Activated CD4-positive, alpha-beta T cell treated with anti-CD3 and anti-CD28 coated beads for 24 hours (primary cell): ENCODE measurements at places on chromosomes 5 and 9.
A peak's percentile ranks its signal among the peaks of the same experiment; 100 is the strongest.

- no peak for DNase-seq
Measured at GRCh38 chr9:94668418-94668927, 29.2 kb upstream of the FBP1 start.

GRCh38 chr5:134101686-134102439 lies 12.6 kb upstream of the TCF7 start:
- peak; percentile 71 for DNase-seq

DNA sequence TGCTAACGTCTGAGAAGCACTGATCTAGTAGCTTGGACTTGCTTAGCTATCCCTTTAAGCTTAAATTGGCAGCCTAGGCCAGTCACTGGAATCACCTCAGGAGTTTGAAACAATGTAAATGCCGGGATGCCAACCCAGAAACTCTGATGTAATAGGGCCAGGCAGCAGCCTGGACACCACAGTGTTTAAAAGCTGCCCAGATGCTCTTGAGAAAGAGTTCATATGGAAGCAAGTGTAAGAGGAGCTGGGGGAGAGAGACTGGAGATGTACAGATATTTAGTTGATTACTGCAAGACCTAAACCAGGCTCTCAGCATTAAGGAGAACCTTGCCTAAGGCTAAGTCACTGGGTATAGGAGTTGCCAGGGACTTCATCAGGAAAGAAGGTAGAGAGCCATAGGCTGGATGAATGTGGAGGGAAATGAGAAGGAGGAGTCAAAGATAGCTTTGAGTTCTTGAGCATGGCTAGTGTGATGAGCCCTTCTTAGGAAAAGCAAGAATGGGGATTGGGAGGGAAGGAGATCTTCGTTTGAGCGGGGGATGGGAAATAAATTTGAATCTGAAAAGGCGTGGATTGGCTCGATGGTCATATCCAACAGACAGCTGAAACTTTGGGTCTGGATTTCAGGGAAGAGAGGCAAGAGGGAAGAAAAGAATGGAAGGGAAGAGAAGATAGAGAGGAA lies 392.9 kb upstream of the WWC1 start:
- DNase-seq: no peak

- DNase-seq: no peak
Measured at GRCh38 chr5:154501566-154501965, 23.5 kb upstream of the HAND1 start.

- DNase-seq: no peak
Measured at GRCh38 chr5:81353189-81353588, 40.7 kb downstream of the ACOT12 start.

DNA sequence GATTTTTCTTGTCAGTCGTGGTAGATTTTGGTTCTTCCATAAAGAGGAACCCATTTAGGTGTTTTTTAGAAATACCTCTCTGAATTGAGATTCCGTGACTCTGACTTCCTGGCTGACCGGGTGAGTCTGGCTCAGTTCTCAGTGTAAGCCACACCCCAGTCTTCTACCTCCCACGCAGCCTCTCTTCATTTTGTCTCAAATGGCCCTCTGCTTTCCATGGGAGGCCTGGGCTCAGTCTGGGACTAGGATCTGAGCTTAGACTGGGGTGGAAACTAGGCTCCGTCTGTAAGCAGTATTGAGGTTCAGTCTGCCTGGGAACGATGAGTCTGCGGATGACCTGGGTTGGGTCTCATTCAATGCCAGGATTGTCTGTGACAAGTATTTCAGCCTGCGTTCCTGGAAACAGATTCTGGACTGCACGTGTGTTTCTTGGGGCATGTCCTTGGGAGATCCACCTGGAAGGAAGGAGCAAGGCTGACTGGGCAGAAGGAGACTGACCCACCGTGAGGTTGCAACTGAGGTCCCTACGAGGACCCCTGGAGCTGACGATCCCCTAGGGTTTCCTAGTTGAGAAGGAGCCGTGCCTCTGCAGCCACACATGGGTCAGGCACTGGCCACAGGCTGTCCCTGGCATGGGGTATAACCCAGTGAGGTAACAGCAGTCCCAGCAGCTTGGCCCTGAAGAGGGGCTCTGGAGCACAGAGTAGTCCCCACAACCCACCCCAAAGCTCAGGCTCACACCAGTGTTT lies 12.4 kb upstream of the CRB2 start:
- DNase-seq: no peak

- no peak for DNase-seq
Measured at GRCh38 chr5:56357426-56357825, 124.3 kb upstream of the ANKRD55 start.

- DNase-seq: no peak
Measured at GRCh38 chr5:65967288-65968066, 41.1 kb downstream of the ERBIN start.

- no peak for DNase-seq
Measured at GRCh38 chr9:87891754-87892153, 9.1 kb downstream of the SPATA31E1 start.

- DNase-seq: no peak
Measured at GRCh38 chr5:98938464-98938863, 9.7 kb upstream of the CHD1 start.

DNA sequence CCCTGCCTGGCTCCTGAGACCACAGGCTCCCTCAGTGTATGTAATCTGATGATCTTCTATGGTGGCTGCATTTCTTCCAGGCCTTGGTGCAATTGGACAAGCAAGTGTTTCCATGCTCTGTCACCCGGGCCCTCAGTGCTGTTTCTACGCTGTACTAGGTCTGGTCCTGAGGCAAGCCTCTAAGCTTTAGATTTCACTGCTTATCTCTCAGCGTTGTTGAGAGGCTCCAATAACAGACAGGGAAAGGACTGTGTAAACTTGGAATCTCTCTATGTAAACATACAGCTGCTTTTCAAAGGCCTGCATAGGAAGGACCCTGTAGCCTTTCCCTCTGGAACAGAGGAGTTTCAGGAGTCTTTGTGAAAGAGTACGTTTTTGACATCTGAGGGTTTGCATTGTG lies 38.6 kb upstream of the NFIB start:
- no peak for DNase-seq

DNA sequence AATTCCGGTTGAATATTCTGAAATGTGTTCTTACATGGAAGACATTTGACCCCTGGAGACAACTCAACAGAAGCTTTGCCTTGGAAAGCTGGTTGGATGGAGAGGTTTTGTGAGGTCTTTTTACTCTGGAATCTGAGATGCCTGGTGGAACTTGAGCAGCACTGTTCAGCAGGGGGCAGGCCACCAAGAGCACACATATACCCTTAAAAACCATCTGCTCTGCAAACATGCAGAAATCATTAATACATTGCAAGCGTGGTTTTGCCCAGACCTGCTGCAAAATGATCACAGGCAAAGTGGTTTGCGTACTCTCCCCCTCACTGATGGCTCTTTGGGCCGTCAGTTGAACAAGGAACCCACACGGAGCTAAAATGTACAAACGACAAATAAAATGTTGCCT lies 32.8 kb upstream of the DAP start:
- no peak for DNase-seq

DNA sequence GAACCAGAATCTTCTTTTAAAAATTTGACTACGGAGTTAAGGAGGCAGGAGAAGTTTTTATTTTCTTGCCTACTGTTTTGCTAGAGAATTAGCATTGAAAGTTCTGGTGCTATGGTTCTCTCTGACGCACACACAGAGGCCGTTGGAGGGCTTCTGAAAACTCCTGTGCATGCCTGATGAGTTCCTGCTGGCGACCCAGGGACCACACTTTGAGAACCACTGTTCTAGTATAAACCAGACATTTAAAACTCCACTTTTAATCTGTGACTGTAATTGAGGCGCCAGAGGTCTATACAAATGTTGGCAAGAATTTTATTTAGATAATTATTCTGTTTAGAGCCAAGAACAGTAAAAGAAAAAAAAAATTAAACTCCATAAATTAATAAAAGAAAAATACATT lies 99.5 kb upstream of the OTULINL start:
- DNase-seq: no peak

DNA sequence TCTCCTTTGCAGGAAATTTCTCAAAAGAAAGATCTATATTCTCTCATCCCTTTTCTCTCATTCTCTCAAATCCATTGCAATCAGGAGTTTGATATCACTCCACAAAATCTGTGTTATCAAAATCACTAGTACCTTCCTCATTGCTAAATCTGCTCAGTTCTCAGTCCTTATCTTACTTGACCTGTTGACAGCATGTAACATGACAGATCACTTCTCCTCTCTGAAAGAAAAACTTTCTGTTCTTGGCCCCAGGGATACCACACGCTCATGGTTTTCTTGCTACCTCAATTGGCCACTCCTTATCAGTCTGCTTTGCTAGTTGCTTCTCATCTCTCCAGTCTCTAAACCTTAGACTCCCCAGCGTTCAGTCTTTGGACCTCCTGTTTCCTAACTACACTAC lies 22.1 kb downstream of the SRP19 start:
- DNase-seq: no peak

DNA sequence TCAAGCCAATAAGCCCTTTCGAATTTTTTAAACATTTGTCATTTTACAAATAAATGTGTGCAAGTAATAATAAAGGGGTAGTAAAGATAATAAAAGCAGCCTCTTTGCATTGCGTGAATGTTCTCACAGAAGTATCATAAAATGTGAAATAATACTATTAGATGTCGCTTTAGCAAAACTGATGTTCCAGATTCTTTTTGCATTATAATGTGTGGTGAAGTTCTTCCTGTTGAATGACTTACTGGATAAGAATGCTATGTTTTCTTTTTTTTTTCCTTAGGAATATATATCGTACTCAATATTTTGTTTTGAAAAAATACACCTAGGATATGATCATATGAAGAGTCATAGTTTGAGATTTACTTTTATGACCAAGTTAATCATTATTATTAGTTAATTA lies 85.2 kb upstream of the CDH12 start:
- no peak for DNase-seq
